WTC11 (cell line): ENCODE measurements at places on chromosomes 6 and 20.

GRCh38 chr6:35977308-35977707, 47.1 kb downstream of the SLC26A8 start:
- H3K4me1 ChIP-seq: no peaks in the 10 kb centered on the region
- no peak overlapping the region for H3K27ac ChIP-seq
- no peaks in the 10 kb centered on the region for H3K27me3 ChIP-seq
- no peak for DNase-seq
- no peaks in the 10 kb centered on the region for H3K36me3 ChIP-seq
- H3K4me3 ChIP-seq: no peak overlapping the region

- H3K36me3 ChIP-seq: no peaks in the 10 kb centered on the region
- peaks cover 99% of the 10 kb centered on the region for H3K27me3 ChIP-seq
- peak overlapping the region; percentile 63 for H3K4me3 ChIP-seq
- peak; percentile 51 for DNase-seq
Measured at GRCh38 chr6:1624058-1624850, 14.5 kb downstream of the FOXC1 start.

- no peaks in the 10 kb centered on the region for H3K4me1 ChIP-seq
- H3K4me3 ChIP-seq: no peak overlapping the region
Measured at GRCh38 chr6:131524695-131525336, 48.2 kb upstream of the ARG1 start.

GRCh38 chr6:80249897-80250296, 143.4 kb downstream of the BCKDHB start:
- no peaks in the 10 kb centered on the region for H3K36me3 ChIP-seq
- H3K4me3 ChIP-seq: no peak overlapping the region
- no peak for DNase-seq
- H3K4me1 ChIP-seq: no peaks in the 10 kb centered on the region

DNA sequence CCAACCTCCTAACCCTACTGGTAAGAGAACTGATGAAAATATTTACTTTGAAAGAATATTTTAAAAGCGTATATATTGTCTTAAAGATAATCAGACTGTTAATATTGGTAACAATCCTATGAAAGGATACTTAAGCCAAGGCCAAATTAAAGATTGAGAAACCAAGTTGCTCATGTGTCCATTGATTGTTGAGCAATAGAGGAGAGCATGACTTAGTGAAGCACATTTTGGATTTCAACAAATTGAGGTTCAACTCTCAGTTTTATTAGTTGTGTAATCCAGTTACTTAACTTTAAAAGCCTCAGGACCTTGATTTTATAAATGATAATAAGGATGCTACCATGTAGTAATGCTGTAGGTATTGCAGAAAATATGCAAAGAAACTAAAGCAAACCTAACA, 56.8 kb downstream of the PRL start:
- no peak overlapping the region for H3K27ac ChIP-seq
- H3K4me1 ChIP-seq: no peaks in the 10 kb centered on the region

DNA sequence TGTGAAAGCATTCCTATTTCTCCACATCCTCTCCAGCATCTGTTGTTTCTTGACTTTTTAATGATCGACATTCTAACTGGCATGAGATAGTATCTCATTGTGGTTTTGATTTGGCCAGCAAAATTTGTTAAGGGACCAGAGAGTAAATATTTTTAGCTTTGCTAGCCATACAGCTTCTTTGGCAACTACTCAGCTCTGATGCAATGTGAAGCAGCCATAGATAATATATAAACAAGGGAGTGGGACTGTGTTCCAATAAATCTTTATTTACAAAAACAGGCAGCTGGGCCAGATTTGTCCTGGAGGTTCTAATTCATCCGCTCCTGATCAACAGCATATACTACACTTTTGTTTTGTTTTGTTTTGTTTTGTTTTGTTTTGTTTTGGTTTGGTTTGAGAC, 202.9 kb downstream of the ZNF217 start:
- peaks cover 18% of the 10 kb centered on the region for H3K4me1 ChIP-seq
- no peaks in the 10 kb centered on the region for H3K27me3 ChIP-seq
- H3K36me3 ChIP-seq: no peaks in the 10 kb centered on the region
- no peak overlapping the region for H3K4me3 ChIP-seq
- no peak overlapping the region for H3K27ac ChIP-seq

DNA sequence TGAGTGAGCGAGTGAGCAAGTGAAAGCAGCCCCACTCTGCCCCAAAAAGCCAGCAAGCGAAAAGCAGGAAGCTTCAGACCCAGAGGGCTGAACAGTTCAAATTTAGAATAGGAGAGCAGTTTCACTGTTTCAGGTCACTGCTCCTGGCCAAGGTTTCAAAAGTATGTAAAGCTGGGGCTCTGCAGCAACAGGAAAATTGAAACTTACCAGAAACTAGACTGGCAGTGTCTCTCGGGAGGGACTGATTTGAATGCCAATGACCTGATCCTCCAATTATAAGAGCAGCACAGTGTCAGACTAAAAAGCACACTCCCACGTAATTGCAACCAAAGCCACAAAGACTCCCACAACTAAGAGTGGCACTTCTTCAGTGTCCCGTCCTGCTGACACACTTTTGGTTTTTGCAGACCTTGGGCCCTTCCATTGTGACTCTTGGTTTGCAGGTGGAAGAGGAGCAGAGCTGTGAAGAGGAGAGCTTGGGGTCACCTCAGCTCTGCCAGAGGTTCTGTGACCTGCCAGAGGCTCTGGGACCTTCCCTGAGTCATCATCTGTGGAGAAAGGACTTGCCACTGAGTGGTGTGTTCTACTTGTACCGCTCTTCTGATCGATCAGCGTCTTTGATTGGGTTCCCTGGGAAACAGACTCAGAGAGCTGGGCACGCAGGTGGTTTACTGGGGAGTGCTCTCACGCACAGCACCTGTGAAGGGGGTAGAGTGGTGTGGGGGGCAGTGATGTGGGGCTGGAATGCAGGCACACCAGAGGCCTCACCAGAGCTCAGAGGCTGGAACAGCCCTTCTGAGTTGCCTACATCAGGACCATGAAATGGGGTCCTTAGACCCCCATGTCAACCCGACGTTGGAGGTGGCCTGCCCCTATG, 52.7 kb upstream of the PTGIS start:
- no peaks in the 10 kb centered on the region for H3K36me3 ChIP-seq
- peaks cover 5% of the 10 kb centered on the region; the same call in 1 of the 2 replicates for H3K27me3 ChIP-seq
- no peak overlapping the region for H3K27ac ChIP-seq
- DNase-seq: no peak
- no peak overlapping the region for H3K4me3 ChIP-seq
- peaks cover 8% of the 10 kb centered on the region for H3K4me1 ChIP-seq

DNA sequence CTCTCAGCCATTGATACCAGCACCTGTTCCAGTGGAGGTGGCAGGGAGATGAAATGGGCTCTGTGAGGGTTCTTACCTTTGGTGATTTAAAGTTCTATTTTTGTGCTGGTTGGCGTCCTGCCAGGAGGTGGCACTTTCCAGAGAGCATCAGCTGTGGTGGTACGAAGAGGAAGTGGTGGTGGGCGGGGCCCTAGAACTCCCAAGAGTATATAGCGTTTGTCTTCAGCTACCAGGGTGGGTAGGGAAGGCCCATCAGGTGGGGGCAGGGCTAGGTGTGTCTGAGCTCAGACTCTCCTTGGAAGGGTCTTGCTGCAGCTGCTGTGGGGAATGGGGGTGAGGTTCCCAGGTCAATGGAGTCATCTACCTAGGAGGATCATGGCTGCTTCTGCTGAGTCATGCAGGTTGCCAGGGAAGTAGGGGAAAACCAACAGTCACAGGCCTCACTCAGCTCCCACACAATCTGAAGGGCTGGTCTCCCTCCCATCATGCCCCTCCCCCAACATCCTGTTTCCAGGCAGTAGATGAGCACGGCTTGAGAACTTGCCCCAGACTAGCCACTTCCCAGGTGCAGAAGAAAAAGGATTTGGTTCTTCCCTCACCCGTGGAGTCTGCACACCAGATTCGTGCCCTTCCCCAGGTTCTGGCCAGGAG, 46.6 kb downstream of the MOXD1 start:
- H3K36me3 ChIP-seq: peaks cover 13% of the 10 kb centered on the region
- H3K27ac ChIP-seq: no peak overlapping the region
- no peak overlapping the region for H3K4me3 ChIP-seq
- H3K27me3 ChIP-seq: no peaks in the 10 kb centered on the region

- peaks cover under 1% of the 10 kb centered on the region for H3K4me1 ChIP-seq
- no peak overlapping the region for H3K27ac ChIP-seq
- peaks cover 15% of the 10 kb centered on the region for H3K27me3 ChIP-seq
- H3K4me3 ChIP-seq: no peak overlapping the region
- no peak for DNase-seq
Measured at GRCh38 chr6:166866839-166867637, 89.3 kb downstream of the RNASET2 start.

GRCh38 chr6:7758456-7758855, 32.6 kb downstream of the BMP6 start:
- H3K27ac ChIP-seq: no peak overlapping the region
- H3K27me3 ChIP-seq: no peaks in the 10 kb centered on the region
- H3K4me1 ChIP-seq: no peaks in the 10 kb centered on the region
- DNase-seq: no peak

DNA sequence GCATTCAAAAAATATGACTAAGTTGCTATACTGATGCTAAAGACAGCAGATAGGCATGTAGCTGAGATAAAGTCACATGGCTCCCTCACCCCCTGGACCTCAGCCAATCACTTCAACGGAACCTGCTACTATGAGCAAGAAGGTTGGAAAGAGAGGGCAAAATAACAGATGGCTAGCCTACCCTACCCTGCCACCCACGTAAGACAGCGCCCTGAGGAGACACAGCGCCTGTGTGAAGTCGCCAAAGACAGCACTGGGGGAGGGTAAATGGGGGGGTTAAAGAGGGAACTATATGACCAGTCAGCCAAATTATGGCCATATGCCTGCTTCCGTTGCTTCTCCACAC, 163.2 kb downstream of the RALGAPA2 start:
- peaks cover 4% of the 10 kb centered on the region; the same call in 1 of the 2 replicates for H3K36me3 ChIP-seq
- H3K27ac ChIP-seq: no peak overlapping the region
- no peak for DNase-seq
- H3K27me3 ChIP-seq: no peaks in the 10 kb centered on the region
- H3K4me1 ChIP-seq: no peaks in the 10 kb centered on the region

- DNase-seq: no peak
- H3K4me1 ChIP-seq: peaks cover 10% of the 10 kb centered on the region
- H3K36me3 ChIP-seq: peaks cover 5% of the 10 kb centered on the region
- H3K27ac ChIP-seq: no peak overlapping the region
- H3K4me3 ChIP-seq: no peak overlapping the region
- H3K27me3 ChIP-seq: peaks cover 19% of the 10 kb centered on the region
Measured at GRCh38 chr6:56949925-56950495, 4.9 kb upstream of the BEND6 start.

DNA sequence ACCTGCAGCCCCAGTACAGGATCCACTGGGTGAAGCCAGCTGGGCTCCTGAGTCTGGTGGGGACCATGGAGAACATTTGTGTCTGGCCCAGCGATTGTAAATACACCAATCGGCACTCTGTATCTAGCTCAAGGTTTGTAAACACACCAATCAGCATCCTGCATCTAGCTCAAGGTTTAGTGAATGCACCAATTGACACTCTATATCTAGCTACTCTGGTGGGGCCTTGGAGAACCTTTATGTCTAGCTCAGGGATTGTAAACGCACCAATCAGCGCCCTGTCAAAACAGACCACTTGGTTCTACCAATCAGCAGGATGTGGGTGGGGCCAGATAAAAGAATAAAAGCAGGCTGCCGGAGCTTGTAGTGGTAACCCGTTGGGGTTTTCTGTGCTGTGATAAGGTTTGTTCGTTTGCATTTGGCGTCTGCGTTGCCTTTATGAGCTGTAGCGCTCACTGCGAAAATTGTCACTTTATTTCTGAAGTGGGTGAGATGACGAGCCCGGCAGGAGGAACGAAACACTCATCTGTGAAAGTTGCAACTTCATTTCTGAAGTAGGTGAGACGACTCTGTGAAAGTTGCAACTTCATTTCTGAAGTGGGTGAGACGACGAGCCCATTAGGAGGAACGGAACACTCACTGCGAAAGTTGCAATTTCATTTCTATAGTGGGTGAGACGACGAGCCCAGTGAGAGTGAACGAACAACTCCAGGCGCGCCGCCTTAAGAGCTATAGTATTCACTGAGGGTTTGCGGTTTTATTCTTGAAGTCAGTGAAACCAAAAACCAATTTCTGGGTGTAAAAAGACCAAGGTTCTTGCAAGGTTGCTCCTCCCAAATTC, 31.1 kb downstream of the SERPINB6 start:
- H3K4me1 ChIP-seq: peaks cover 27% of the 10 kb centered on the region
- peaks cover 10% of the 10 kb centered on the region for H3K36me3 ChIP-seq
- no peaks in the 10 kb centered on the region for H3K27me3 ChIP-seq
- H3K4me3 ChIP-seq: no peak overlapping the region
- no peak for DNase-seq
- H3K27ac ChIP-seq: no peak overlapping the region

DNA sequence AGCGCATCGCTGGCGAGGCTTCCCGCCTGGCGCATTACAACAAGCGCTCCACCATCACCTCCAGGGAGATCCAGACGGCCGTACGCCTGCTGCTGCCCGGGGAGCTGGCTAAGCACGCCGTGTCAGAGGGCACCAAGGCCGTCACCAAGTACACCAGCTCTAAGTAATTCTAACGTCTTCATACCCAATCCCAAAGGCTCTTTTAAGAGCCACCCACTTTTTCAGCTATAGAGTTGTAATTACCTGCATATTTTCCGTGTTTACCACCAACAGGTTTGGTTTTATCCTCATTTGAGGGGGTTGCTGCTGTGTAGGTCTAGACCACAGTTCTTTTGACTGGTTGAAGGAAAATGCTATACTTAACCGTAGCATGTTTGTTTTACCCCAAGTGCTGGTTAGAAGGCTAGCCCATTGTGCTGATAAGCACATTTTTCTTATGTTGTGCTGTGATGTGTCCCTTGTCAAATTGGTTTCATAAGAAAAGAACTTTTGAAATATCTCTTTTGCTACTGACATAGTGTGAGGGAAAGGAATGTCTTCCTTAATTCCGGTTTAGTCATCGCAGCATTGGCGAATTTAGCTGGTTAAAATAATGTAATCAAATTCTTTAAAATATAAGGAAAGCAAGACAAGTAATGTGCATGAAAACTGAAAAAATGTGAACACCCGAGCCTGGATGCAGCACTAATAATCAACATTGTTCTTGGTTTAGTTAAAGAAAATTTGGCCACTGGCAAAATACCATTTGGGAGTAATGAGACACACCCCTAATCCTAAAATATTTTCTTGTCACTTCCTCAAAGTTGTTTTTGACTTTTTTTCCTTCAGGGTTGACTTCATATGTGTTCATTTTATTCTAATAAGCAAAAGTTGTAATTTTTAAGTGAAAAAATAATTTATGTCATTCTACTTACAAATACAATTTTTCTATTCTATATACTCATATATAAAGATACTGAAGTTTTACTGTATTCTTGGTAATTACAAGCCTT, 112.8 kb downstream of the HFE start:
- H3K27ac ChIP-seq: peak overlapping the region; percentile 100
- peaks cover 17% of the 10 kb centered on the region for H3K36me3 ChIP-seq
- peaks cover 29% of the 10 kb centered on the region for H3K4me1 ChIP-seq
- H3K4me3 ChIP-seq: peak overlapping the region; percentile 99
- DNase-seq: no peak
- H3K27me3 ChIP-seq: no peaks in the 10 kb centered on the region

DNA sequence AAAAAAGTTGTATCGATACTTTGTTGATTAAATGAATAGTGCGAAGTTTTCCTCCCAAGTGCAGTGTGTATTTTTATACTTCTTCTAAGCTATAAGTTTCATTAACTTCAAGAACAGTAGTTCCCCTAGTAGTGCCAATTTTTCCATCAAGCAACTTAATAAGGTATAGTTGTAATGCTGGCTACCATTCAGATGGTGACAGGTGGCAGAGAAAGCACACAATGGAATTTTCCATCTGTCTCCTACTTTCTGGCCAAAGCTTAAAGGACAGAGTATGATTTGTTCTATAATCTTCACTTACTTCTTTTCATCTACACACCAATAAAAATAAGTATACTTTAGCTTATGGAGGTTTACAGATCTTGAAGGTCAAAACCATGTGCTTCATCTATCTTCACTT, 431.1 kb downstream of the NKAIN2 start:
- no peak for DNase-seq
- no peaks in the 10 kb centered on the region for H3K4me1 ChIP-seq
- H3K4me3 ChIP-seq: no peak overlapping the region
- no peaks in the 10 kb centered on the region for H3K27me3 ChIP-seq
- no peak overlapping the region for H3K27ac ChIP-seq
